ENCODE measurements at places on chromosomes 6 and 20.
A peak's percentile ranks its signal among the peaks of the same experiment; 100 is the strongest.

DNA sequence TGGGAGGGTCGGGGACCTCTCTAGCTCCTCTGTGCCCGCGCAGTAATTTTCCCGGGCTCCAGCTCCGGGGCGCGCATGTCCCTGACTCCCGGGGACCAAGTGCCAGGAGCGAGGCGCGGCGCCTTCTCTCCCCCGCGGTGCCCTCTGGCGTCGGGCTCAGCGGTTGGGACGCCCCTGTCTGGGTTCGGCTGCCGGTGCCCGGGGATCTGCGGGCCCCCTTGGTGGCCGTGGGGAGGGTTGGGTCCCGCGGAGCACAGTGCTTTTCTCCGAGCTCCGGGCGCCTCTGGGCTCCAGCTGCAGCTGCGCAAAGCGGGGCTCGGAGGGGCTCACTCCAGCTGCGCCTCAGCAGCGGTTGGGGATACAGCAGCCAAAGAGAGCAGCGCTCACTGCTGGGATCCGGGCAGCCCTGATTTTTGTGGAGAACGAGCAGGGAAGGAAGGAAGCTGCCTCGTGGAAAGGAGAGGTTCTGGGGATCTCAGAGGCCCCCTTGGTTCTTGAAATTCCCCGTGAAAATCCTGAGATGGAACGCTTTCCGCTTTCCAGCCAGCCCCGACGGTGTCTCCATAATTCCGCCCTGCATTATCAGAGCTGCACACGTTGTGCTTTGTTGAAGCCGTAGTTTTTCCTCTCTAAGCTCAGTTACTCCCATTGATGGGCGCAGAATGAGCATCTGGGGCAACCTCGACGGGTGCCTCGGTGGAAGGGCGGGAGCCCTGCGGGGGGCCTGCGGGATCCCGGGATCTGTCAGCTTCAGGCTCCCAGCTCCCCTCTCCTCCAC is 861 bp downstream of the PPP1R14C start:
- DNase-seq: no peak

DNA sequence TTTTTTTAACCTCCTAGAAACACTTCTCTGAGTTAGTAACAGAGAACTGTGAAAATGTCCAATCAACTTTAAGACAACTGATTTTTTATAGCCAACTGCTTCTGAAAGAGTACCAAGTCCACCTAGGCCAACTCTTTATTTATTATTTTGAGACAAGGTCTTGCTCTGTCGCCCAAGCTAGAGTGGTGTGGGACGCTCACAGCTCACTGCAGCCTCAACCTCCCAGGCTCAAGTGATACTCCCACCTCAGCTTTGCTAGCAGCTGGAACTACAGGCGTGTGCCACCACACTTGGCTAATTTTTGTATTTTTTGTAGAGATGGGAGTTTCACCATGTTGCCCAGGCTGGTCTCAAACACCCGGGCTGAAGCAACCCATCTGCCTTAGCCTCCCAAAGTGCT is 331.6 kb downstream of the RNGTT start:
- DNase-seq: no peak

DNA sequence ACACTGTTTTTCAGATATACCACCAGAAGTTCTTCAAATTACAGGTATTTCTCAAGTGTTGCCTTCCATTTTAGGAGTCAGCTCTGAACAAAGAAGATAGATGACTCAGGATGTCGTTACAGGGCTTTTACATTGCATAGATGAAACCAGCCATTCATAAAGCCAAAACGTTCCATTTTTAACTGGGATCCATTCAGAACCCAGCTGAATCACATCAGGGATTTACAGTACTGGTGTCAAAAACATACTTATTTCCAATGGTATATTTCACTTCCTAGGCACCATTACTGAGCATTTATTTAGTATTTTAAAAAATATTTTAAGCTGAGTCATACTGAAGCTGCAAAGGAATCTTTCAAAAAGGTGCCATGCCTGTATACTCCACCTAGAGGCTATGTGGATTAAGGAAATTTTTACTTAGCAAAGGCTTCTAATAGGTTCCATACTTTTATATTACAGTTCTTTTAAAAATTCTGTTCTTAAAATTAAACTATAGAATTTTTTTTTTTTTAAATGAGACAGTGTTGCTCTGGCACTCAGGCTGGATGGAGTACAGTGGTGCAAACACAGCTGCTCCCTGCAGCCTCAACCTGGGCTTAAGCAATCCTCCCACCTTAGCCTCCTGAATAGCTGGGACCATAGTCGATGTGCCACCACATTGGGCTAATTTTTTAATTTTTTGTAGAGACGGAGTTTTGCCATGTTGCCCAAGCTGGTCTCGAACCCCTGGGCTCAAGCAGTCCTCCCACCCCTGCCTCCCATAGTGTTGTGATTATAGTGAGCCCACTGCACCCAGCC is 2.6 kb downstream of the ASF1A start:
- peak; percentile 54 for DNase-seq

DNA sequence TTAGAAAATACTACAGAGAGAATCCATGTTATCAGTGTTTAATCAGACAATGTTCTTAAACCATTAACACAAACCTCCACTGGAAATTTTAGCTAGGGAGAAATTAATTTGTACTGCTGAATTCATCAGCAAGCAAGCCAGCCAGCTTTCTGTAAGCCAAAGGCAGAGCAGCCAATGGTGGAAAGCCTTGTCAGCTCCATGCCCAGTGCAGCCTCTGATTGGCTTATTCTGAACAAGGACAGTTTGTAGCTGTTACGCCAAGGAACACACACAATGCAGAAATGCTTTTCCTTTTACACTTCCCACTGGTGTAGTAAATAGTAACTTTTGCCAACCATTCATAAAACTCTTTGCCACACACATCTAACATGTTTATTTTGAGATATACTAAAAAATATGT is 265.0 kb downstream of the TENT5A start:
- DNase-seq: no peak

- peak; percentile 82 for DNase-seq
These were observed 90.9 kb downstream of the FOXO3 start for GRCh38 chr6:108651340-108652227.
